ENCODE measurements at places on chromosomes 16 and 17.

- DNase-seq = no peak
Measured at GRCh38 chr16:24524855-24525677, 14.3 kb upstream of the RBBP6 start.

DNA sequence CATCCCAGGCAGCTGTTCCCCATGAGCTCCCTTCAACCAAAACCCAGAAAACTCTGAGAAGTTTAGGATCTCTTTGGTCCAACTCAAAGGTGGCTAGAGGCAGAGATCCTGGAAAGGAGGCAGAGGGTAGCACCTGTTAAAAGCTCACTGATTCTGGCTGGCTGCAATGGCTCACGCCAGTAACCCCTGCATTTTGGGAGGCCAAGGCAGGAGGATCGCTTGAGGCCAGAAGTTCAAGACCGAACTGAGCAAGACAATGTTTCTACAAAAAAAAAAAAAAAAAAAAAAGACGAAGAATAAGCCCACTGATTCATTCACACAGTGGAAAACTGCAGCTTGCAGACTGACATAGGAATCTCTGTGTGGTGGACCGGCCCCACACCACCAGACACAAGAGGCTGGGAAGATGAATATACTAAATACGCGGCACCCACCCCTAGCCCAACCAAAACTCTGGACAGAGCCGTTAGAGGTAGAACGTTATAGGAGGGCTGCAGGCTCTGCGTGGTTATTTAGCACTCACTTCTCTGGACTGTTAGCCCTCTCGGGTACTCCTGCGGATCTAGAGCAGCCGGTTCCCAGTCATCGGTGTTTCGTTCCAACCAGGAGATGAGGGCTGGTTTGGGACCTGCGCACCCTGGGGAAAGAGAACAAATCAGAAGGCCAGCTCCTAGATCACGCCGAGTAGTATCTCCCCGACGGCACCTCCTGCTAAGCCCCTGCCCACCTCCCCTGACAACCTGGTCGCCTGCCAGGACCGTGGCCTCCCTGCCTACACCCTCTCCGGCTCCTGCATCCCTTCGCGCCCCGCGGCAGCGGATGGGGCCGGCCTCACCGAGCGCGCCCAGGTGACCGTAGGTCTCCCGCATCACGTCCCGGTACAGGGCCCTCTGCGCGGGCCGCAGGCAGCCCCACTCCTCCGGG, 925 bp downstream of the ZNF689 start:
- no peak for DNase-seq

DNA sequence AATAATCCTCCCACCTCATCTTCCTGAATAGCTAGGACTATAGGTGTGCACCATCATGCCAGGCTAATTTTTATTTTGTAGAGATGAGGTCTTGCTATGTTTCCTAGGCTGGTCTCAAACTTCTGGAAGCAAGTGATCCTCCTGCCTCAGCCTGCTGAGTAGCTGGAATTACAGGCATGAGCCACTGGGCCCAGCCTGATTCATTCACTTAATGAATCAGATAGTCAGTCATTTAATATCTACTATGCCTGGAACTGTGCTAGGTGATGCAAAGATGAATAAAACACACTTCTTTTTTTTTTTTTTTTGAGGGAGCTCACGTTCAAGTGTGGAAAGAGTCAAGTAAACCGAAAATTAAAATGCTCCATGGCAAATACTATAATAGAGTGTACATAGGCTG, 39.4 kb downstream of the EFCAB13 start:
- DNase-seq = no peak

DNA sequence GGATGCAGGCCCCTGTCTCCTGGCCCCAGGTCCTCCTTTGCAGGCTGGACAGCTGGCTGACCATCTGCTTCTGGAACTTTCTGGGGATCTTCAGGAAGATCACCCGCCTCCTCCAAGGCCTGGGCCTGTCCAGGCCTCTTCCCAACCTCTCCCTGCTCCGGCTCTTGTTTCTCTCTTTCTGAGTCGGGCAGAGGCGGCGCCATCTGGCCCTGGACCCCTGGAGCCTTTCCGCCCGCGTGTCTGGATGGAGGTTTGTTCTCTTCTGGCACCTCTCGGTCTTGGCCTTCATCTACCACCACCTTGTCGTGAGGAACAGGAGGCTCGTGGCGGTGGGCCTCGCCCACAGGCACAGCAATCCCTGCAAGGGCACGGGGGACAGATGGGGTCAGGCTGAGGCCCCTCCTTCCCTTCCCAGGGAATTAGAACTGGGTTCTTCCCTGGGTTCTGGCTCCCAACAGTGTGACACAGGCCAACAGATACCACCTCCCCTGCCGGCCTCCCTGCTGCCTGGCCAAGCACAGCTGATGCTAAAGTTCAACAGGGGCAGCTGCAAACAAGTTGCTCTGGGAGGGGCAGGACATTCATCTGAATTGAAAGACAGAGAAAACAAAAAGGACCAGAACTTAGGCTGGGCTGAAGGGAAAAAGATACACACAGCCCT, 13.3 kb downstream of the NDUFAF8 start:
- DNase-seq = no peak

DNA sequence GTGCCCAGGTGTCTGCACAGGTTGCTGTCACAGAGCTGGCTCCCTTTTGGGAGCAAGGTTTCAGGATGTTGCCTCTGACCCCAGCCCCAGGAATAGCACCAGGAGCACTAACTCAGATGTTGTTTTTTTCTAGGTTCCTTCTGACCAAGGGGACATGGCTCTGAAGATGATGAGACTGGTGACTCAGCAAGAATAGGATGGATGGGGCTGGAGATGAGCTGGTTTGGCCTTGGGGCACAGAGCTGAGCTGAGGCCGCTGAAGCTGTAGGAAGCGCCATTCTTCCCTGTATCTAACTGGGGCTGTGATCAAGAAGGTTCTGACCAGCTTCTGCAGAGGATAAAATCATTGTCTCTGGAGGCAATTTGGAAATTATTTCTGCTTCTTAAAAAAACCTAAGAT, 28.1 kb downstream of the SCPEP1 start:
- no peak for DNase-seq

All from epithelial cell of prostate (primary cell).